Glomerular endothelial cell (primary cell): ENCODE measurements at places on chromosomes 11 and 22. TPM values are rescaled to one million over a fixed set of nuclear protein-coding genes. Genes with fewer than 3 reads are reported as not detected.

DNA sequence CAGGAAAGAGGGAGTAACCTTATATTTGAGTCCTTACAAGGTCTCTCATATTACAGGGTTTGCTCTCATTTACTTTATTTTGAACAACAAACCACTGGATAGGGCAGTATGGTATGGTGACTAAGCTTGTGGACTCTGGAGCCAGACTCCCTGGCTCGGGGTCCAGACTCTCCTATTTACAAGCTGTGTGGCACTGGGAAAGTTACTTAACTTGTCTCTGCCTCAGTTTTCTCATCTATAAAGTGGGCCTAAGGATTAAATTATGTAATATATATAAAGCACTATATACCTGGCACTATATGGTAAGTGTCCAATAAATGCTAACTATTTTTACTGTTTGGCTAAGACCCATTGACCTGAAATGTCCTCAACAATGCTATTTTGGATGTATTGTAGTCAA lies 1.7 kb upstream of the DCHS1 start:
- DNase-seq = no peak

GRCh38 chr22:37520776-37521191 lies 1.6 kb upstream of the CARD10 start:
- DNase-seq = no peak

DNA sequence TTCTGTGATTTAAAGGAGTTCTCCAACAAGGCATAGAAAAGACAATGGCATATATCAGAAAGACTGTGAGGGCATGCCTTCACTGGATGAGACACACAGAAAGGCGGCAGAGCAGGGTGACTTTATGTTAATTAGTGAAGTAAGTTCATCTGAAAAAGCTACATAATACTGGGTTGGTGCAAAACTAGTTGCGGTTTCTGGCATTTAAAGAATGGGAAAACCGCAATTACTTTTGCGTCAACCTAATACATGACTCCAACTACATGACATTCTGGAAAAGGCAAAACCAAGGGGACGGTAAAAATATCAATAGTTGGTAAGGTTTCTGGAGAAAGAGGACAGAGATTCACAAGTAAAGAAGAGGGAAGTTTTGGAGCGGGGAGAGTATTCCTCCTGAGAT lies 5.1 kb downstream of the RFPL1 start:
- DNase-seq = no peak

DNA sequence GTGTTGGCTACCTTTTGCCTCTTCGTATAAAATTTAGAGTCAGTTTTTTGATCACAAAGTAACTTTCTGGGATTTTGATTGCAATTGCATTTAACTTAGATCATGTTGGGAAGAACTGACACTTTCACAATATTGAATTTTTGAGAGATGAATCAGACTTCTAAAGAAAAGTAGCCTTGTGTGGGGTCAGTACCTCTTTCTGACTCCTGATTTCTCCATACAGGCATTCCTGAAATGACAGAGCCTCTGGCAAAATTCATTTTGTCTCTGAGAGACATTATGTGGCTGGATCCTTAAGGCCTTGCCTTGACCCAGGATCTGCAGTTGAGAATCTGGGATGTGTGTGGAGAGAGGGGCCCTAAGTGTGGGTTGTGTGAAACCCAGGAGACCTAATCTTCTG lies 37.8 kb downstream of the PPFIBP2 start:
- DNase-seq = no peak

The MISFA gene
- total RNA-seq = 1.4 TPM in 1 of 2 replicates, not detected in the other
